ENCODE measurements at places on chromosomes 12 and 14.

DNA sequence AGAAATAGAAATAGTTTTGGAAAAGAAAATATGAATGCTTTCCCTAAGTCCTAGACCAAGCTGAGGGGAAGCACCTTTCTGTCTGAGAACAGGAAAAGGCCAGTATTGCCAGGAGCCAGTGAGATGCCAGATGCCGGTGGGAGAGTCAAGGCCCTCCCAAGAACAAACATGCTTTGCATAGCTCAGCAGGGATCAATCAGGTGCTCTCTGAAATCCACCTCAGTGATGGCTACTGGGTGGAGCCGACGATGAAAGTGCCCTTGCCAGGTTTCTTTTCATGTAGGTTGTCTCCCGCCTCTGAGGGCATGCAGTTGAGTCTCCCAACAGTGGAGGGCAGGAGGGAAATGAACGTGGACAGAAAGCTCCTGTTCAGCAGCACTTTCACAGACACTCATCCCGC is 28.3 kb downstream of the DEGS2 start:
- peaks cover 33% of the 10 kb centered on the region for H3K36me3 ChIP-seq
- H3K4me1 ChIP-seq, result peaks cover 3% of the 10 kb centered on the region
- no peak overlapping the region for H3K4me3 ChIP-seq
- DNase-seq, result no peak
- H3K27me3 ChIP-seq, result no peaks in the 10 kb centered on the region

- peaks cover 7% of the 10 kb centered on the region for H3K27me3 ChIP-seq
- H3K27ac ChIP-seq, result no peak overlapping the region
- no peaks in the 10 kb centered on the region for H3K4me1 ChIP-seq
- no peaks in the 10 kb centered on the region for H3K36me3 ChIP-seq
These were observed 79.4 kb downstream of the ST8SIA1 start for GRCh38 chr12:22255097-22255496.

- H3K4me1 ChIP-seq, result no peaks in the 10 kb centered on the region
- H3K4me3 ChIP-seq, result no peak overlapping the region
- no peak for DNase-seq
- H3K27me3 ChIP-seq, result no peaks in the 10 kb centered on the region
- H3K27ac ChIP-seq, result no peak overlapping the region
- no peaks in the 10 kb centered on the region for H3K36me3 ChIP-seq
These were observed 82.1 kb downstream of the AVPR1A start for GRCh38 chr12:63068857-63069442.

DNA sequence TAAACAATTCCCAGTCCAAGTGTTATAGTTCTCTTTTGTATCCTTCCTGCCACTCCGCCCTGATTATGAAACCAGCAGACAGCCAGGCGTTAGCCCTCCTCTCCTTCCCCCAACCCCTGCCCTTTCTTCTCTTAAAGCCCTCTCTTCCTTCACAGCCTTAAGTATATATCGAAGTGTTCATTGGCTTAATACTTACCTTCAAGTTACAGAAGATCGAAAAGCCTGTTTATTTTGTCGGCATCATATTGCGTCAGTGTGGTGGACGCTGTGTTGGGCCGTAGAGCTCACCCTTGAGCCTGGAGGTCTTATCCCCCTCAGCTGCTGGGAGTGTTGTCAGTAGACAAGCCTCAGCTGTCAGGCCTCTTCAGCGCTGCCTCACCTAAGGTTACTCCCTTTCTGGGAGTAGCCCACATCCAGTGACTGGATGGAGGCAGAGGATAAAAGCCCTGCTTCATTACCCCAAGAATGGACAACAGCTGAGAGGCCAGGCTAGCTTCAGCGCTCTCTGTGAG is 36.2 kb downstream of the CMAS start:
- H3K27me3 ChIP-seq, result peaks cover 8% of the 10 kb centered on the region
- DNase-seq, result no peak
- no peak overlapping the region for H3K27ac ChIP-seq
- H3K36me3 ChIP-seq, result no peaks in the 10 kb centered on the region
- no peak overlapping the region for H3K4me3 ChIP-seq

- no peak overlapping the region for H3K27ac ChIP-seq
- no peaks in the 10 kb centered on the region for H3K27me3 ChIP-seq
- no peak for DNase-seq
- H3K36me3 ChIP-seq, result no peaks in the 10 kb centered on the region
- no peaks in the 10 kb centered on the region for H3K4me1 ChIP-seq
These were observed 69.9 kb downstream of the ARL6IP4 start for GRCh38 chr12:123050331-123050831.

DNA sequence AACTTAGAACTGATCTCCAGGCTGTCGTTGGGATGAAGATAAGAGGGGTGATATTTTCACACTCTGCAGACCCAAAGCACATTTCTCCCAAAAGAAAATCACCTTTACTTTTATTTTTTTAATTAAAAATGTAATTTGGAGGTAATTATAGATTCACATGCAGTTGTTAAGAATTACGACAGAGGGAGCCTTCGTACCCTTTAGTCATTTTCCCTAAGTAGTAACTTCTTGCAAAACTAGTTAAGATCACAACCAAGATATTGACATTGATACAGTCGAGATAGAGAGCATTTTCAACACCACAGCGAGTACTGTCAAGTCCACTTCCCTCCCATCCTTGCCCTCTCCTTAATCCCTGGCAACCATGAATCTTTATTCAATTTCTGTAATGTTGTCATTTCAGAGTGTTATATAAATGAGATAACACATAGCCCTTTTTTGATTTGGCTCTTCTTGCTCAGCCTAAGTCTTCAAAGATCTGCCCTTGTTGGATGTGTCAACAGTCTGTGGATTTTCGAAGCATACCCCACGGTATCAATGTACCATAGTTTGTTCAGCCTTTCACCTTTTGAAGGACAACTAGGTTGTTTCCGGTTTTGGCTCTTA is 39.6 kb downstream of the DNAH10 start:
- no peak overlapping the region for H3K4me3 ChIP-seq
- no peaks in the 10 kb centered on the region for H3K36me3 ChIP-seq
- H3K27ac ChIP-seq, result no peak overlapping the region
- no peaks in the 10 kb centered on the region for H3K4me1 ChIP-seq

DNA sequence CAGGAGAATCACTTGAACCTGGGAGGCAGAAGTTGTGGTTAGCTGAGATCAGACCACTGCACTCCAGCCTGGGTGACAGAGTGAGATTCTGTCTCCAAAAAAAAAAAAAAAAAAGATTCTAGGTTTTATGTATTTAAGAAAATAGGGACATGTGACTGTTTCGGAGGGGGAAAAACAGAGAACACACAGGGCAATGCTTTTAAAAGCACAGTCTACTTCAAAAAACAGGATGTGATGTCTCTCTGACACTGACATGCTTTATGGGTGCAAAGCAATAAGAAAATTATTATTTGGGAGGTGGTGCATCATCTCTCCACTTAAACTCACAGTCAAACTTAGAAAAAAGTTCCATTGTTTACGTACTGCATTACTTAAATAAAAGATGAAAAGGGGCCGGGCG is 28.7 kb downstream of the CLIP1 start:
- H3K36me3 ChIP-seq, result no peaks in the 10 kb centered on the region
- H3K4me3 ChIP-seq, result no peak overlapping the region
- no peak overlapping the region for H3K27ac ChIP-seq
- no peaks in the 10 kb centered on the region for H3K4me1 ChIP-seq
- H3K27me3 ChIP-seq, result no peaks in the 10 kb centered on the region
- peak; percentile 6 for DNase-seq

DNA sequence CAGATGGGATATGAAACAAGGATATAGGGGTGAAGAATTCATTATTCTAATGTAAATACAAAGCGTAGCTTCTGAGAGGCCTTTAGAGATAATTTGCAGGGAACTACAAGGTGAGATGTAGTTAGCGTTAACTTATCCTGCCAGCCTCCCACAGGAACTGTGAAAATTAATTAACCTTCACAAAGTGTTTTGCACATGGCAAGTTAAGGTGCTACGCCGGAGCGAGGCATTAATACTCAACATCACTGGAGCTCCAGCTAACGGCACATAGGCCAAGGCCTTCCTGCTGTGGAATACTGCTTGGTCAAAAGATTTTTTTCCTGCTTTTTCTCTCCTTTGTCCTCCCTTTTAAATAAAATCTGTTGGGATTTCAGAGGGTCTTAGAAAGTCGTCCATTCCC is 86.5 kb downstream of the CRACR2A start:
- H3K4me1 ChIP-seq, result no peaks in the 10 kb centered on the region
- DNase-seq, result no peak
- peaks cover 33% of the 10 kb centered on the region for H3K36me3 ChIP-seq
- H3K27me3 ChIP-seq, result no peaks in the 10 kb centered on the region
- no peak overlapping the region for H3K4me3 ChIP-seq

- peaks cover 78% of the 10 kb centered on the region for H3K4me1 ChIP-seq
- peak overlapping the region; percentile 66 for H3K27ac ChIP-seq
- no peak overlapping the region for H3K4me3 ChIP-seq
- no peak for DNase-seq
- H3K36me3 ChIP-seq, result no peaks in the 10 kb centered on the region
- no peaks in the 10 kb centered on the region for H3K27me3 ChIP-seq
These were observed 51.7 kb downstream of the PPP1R12A start for GRCh38 chr12:79883216-79883615.

DNA sequence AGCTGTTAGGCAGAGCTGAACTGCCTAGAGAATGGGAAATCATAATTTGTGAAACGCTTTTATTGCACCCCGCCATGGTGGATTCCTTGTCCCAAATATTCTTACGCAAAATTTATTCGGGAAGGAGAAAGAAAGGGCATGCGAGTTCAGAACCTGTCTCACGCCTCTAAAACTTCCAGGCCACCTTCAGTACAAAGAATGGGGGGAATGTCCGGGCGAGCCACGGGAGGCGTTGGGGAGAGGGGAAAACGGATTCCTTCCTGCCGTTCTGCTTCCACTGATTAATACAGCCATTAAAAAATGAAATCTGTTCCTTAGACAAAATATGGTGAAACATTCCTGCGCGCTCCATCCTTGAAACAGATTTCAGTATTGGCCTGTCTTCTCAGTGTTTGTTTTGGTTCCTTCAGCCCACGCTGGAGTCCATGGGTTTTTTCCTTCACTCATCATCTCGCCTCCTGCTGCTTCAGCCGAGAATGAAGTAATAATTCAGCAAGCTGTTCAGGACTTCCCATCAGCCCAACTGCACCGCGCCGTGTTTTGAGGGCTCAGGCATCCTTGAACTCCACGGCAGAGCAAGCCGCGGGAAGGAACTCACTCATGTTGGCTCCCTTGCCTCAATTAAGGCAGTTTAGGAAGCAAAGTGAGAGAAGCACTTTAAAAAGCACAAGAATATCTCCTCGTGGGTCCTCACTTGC is 47.7 kb upstream of the CDKN3 start:
- H3K36me3 ChIP-seq, result no peaks in the 10 kb centered on the region

- no peak for DNase-seq
- H3K4me3 ChIP-seq, result no peak overlapping the region
- no peaks in the 10 kb centered on the region for H3K36me3 ChIP-seq
- H3K4me1 ChIP-seq, result no peaks in the 10 kb centered on the region
- no peak overlapping the region for H3K27ac ChIP-seq
These were observed 17.8 kb downstream of the KCNJ8 start for GRCh38 chr12:21756699-21757098.

DNA sequence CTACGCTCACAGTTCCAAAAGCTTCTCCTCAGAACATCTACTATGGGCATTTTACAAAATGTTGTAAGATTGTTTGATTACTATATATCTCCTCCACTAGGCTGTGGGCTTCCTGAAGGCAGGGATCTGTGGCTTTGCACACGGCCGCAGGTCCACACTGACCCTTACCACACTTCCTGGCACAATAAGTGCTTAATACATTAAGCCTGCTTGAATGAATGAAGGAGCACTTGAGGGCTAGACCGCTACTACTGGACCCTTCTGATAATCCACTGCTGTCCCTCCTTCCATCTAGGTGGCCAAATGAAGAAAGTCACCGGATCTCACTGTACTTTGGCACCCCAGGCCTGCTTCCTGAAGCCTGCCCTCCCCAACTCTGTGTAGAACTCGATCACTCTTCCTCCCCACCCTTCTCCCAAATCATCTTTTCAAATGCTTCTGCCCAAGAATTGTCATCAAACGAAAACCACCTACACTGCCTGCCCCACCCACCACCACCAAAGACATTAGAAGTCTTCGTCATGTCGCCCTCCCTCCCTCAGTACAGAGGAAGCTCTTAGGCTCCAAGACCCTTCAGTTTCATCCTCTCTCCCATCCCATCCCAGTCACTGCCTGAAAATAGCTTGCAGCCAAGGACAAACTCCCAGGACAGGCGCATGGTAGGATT is 596 bp upstream of the ZBTB39 start:
- peak overlapping the region; percentile 85 for H3K4me3 ChIP-seq
- peaks cover 7% of the 10 kb centered on the region for H3K36me3 ChIP-seq
- H3K27me3 ChIP-seq, result no peaks in the 10 kb centered on the region
- DNase-seq, result no peak

- no peaks in the 10 kb centered on the region for H3K36me3 ChIP-seq
- H3K4me1 ChIP-seq, result peaks cover 5% of the 10 kb centered on the region
- H3K27me3 ChIP-seq, result peaks cover 10% of the 10 kb centered on the region
- DNase-seq, result no peak
- H3K4me3 ChIP-seq, result no peak overlapping the region
- H3K27ac ChIP-seq, result no peak overlapping the region
These were observed 24.8 kb downstream of the MUCL1 start for GRCh38 chr12:54879150-54879549.

DNA sequence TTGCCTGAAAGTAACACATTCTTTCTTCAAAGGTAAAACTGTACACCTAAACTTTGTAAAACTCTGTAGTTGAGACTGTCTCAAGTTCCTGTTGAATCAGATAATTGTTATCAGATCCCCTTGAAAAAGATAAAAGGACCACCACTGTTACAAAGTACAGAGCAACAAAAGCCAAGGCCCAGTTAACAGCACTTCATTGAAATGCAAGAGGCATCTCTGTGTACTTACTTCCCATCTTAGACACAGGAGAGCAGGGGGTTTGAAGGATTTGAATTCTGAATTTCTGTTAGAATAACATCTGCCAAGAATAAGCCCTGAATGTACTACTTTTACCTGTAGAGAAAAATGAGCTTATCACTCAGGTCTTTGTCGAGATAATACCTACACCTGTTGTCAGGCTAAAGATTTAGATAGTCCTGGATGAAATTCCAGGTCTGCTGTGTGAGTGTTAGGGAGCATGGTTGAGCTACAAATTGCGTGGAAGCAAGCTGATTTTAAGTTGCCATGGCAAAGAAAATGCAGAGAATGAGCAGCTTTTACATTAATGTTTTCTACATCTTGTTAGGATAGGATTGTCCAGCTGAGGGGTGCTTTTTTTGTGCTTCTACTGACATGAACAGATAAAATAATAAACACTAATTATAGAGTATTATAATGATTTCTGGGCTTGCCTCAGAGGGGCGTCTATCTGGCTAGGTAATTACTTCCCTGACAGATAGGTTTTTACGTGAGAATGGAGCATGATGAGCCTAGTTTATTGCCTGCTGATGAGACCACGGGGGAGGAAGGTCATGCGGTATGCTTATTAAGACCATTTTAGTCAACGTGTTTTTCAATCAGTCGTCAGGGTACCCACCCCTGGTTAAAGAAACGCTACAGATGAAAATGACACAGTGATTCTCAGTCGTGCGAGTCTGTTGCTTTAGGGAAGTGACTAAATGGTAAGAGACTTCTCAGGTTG is 309.2 kb downstream of the PAWR start:
- no peak for DNase-seq
- no peaks in the 10 kb centered on the region for H3K36me3 ChIP-seq
- no peaks in the 10 kb centered on the region for H3K4me1 ChIP-seq
- no peaks in the 10 kb centered on the region for H3K27me3 ChIP-seq
- no peak overlapping the region for H3K4me3 ChIP-seq

GRCh38 chr14:99261912-99262787 is 9.8 kb downstream of the BCL11B start:
- H3K27me3 ChIP-seq, result peaks cover 90% of the 10 kb centered on the region
- no peaks in the 10 kb centered on the region for H3K36me3 ChIP-seq
- DNase-seq, result no peak
- H3K4me1 ChIP-seq, result peaks cover 18% of the 10 kb centered on the region
